ENCODE measurements at places on chromosomes 13 and 19.

DNA sequence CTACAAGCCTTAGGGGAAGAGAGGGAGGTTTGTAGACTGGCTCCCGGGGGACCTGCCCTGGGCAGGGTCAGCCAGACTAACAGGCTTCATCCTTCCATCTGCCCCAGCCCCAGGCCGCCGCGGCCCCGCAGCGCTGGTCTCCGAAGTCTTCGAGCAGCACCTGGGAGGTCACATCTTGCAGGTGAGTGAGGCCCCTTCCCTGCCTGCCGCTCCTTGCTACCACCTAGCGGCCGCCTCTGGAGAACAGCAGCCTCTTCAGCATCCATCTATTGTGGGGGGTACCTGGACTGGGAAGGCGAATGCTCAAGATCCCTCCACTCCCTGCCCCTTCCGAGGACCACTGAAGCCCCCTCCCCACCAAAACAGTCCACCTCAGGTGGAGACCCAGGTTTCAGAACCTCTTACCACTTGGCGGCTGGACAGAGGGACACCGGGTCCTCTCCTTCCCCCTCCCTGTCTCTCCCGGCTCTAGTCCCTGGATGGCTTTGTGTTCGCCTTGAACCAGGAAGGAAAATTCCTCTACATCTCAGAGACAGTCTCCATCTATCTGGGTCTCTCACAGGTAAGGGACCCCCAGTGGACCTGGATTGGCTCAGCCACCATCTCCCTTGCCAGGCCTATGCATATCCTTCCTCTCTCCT, 12.7 kb downstream of the NPAS1 start:
- DNase-seq = peak; percentile 30

GRCh38 chr19:55365245-55365644, 2.2 kb upstream of the GARIN5B start:
- DNase-seq = no peak

DNA sequence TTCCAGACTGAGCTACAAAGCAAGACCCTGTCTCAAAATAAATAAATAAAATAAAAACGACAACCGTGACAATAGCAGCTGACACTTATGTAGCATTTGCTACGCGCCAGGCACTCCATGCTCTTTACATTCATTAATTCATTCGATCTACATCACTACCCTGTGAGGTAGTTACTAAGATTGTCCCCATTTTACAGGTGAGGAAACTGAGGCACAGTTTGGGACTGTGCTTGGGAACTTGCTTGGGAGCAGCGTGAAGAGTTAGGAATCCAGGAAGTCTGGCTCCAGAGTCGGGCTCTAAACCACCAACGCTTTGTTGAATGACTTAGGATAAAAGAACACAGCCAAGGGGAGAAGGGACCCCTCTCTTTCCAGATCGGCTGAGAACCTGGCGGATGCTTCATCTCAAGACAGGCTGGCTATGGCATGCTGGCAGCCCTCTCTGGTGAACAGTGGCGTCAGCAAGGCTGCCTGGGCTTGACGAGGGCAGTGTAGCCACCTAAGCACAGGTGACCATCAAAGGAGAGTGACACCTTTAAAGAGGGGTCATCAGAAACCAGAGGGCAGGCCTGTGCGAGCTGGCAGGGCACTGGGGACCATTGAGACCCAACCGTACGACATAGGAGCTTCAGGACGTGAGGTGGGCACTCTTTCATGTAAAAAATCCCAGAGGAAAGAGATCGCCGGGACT, 591 bp downstream of the DOHH start:
- DNase-seq = no peak

DNA sequence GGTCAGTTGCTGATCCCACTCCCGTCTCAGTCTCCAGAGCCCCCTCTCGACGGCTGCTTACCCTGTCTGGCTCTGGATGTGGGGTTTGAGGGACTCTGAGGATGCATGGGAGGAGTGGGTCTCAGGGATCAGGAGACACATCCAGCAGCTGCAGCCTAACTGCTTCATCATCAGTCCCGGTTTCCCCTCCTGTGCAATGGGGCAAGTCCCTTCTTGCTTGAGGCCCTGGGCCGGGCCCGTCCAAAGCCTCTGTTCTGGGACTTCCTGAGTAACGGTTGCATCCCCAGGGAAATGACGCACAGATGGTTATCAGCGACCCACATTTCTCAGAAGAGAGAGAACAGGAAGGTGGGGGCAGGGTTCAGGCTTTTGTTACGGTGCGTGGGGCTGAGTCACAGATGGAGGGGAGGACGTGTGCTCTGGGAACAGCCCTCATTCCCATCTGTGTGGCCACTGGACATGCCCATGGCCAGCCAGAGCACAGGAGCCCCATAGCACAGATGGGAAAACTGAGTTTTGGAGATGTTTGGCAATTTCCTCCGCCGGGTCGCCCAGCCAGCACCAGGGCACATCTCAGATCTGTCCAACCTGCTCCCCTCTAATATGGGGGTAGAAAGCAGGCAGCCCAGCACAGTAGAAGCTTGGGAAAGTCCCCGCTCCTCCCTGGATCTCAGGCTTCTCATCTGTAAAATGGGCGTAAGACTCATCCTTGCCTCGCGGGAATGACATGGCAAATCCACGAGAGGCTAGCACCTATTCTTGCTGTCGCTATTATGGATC, 19.3 kb downstream of the GNA15 start:
- no peak for DNase-seq

DNA sequence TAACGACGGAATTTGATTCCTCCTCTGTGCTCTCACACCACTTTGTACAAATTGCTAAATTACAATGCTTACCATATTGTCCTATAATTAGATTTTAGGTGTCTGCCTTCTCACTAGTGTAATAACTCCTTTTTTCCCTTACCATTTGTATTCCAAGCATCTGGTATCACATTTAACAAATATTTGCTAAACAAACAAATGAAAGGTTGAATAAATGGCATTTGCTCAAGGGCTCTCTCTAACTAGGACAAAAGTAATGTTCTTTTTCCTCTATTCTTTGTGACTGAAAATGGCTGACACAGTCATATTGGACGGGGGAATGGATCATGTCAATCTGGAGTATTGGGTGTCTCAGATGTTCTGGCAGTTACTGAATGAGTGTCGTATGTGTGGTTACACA, 99.7 kb downstream of the ENOX1 start:
- DNase-seq = no peak

GRCh38 chr13:32538143-32538620, 413 bp downstream of the N4BP2L2 start:
- DNase-seq = no peak

GRCh38 chr19:6378041-6378440, 2.3 kb upstream of the PSPN start:
- no peak for DNase-seq

- DNase-seq = no peak
Measured at GRCh38 chr13:73075954-73076353, 17.1 kb downstream of the KLF5 start.

Data from cerebellar nuclear complex (tissue), 1 donor.